Tibial nerve (tissue), 4 donors: ENCODE measurements at places on chromosomes 2 and 18.

GRCh38 chr2:239245872-239246721, 154.7 kb downstream of the HDAC4 start:
- no peak for DNase-seq

GRCh38 chr2:158745067-158745865, 49.9 kb upstream of the DAPL1 start:
- DNase-seq, result no peak

GRCh38 chr2:7007846-7008741, 90.9 kb downstream of the RNF144A start:
- peak; percentile 91 for DNase-seq

- no peak for DNase-seq
Observed at GRCh38 chr18:63168287-63168686, 151.3 kb downstream of the BCL2 start.

DNA sequence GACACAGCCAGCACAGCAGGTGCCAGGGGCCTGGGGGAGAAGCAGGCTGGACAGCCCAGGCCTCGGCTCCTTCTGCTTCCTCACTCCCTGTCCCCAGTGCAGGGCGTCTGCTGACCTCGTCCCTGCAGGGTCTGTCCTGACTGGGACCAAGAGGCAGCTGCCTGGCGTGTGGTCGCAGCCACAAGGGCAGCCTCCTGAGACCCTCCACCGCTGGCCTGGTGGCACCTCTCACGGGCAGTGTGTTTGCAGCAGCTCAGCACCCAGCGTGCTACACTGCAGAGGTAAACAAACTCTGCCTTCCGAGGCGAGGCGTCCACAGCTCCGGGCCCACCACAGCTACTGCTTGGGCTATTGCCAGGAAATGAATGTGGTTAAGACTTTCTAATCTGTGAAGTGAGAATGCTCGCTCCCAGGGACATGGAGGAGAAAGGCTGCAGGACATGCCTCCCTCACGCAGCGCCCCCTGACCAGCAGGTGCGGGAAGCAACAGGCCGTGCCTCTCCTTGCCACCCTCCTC, 46.1 kb upstream of the HPCAL1 start:
- no peak for DNase-seq

- DNase-seq, result peak; percentile 59
Observed at GRCh38 chr18:23143016-23143814, 7.9 kb downstream of the CABLES1 start.
